ENCODE measurements at places on chromosomes 5 and 9.

- DNase-seq = peak; percentile 64
These were observed 117.8 kb upstream of the SPIN1 start for GRCh38 chr9:88270413-88270812.

DNA sequence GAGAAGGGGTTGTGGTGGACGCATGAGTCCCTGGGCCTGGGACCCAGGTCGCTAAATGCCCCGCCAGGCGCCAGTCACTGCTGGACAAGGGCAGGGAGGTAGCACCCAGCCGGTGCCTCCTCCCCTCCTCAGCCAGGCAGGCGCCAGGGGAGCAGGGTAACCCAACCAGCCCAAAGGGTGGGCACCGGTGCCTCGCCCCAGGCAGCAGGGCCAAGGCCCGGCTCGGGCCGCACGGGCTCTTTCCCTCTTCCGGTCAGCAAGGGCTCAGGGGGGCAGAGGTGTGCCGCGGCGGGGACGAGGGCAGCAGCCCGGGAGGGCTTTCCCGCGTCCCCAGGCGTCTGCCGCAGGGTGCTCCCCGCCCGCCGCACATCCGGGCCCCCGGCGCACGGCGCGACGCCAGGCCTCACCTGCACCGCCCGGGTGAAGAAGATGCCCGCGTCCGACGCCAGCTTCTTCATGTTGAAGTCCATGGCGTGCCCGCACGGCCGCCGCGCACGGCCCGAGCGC is 393 bp downstream of the SH3GLB2 start:
- no peak for DNase-seq

GRCh38 chr9:74653410-74654080 is 156.4 kb downstream of the RORB start:
- DNase-seq = no peak

DNA sequence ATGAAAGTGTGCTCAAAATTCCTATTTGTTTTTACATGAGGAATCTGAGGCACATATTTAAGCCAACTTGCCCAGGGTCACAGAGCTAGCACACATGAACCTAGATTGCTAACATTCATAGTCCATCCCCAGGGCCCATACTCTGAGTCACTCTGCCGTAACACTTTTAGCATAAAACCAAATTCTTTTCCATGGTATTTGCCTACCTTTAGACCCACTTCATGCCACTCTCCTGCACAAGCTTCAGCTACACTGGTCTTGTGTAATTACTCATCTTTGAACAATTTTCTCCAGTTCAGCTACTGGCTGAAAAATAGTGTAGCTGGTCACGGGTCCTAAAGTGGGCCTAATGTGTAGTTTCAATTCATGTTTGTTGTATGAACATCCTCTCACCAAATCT is 200.7 kb downstream of the SLC12A2 start:
- DNase-seq = no peak

DNA sequence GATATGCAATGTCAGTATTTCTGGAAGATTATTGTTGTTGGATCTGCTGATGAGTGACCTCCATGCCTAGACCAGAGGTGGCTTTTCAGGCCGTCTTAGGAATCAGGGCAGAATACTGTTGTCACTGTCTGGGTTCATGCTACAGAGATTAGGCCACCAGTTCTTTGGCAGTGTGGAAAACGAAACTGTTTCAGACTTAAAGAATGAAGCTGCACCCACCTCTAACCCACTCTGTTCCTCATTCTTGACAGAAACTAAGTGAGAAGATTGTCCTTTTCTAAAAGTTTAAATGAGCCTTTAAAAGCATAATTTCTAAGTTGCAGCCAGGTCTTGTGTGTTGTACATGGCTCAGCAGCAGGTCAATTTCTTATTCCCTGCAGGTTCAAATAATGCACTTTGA is 444.3 kb downstream of the ENC1 start:
- DNase-seq = no peak

DNA sequence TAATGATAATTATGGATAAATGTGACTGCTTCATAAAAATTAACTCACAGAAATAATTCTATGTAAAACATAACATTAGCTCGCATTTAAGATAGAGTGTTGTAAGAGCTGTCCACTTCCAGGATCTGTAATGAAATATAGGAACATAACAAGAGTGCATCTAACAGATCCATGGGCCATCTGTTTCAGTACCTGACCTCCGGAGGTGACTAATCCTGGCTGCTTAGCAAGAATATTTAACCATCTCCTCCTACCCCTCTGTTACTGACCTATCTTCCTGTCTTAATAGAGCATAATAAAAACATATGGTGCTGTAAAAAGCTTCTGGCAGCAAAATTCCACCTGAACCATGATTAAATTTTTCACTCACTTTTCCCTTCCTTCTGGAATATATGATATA is 7.1 kb downstream of the PLCXD3 start:
- no peak for DNase-seq

DNA sequence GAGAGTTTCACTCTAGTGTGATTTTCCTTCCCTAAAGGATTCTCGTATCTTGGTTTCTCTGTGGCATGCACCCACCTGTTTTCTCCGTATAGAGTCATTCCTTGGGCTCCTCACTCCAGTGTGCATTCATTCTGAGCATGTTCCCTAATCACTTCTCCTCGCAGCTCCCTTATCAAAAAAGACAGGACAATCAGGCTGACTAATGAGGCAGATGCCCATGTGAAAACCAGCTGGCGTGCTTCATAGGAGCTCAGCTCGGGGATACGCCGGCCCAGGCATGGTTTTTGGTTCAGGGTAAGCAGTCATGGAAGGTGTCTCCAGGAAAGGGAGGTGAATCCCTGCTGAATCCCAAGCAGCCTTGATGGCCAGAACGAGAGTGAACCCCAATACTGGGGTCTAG is 41.2 kb upstream of the INSYN2B start:
- no peak for DNase-seq

- DNase-seq = peak; percentile 67
These were observed 8.2 kb downstream of the GALNT10 start for GRCh38 chr5:154198611-154199230.

DNA sequence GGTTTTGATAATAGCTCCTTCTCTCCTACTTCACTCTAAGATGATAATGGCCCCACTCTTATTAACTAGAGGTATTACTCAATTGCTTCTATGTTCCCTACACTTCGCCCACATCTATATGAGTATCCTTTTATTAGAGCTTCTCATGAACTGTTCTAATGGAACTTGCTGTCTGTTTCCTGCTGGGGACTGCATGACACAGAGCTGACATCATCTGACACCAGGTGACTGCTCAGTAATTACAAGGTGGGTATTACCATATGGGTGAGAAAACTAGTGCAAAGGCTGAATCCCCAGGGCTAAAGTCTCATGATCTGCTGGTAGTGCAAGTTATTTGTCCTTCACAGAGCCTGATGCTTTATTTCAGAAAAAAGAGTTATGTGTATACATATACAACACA is 146.2 kb upstream of the PLCXD3 start:
- peak; percentile 6 for DNase-seq

- no peak for DNase-seq
These were observed 136.7 kb downstream of the GCNT1 start for GRCh38 chr9:76595645-76596044.

- DNase-seq = no peak
These were observed 112.2 kb downstream of the MVB12B start for GRCh38 chr9:126438741-126439401.

GRCh38 chr5:96655506-96655905 is 6.7 kb upstream of the CAST start:
- peak; percentile 49 for DNase-seq

DNA sequence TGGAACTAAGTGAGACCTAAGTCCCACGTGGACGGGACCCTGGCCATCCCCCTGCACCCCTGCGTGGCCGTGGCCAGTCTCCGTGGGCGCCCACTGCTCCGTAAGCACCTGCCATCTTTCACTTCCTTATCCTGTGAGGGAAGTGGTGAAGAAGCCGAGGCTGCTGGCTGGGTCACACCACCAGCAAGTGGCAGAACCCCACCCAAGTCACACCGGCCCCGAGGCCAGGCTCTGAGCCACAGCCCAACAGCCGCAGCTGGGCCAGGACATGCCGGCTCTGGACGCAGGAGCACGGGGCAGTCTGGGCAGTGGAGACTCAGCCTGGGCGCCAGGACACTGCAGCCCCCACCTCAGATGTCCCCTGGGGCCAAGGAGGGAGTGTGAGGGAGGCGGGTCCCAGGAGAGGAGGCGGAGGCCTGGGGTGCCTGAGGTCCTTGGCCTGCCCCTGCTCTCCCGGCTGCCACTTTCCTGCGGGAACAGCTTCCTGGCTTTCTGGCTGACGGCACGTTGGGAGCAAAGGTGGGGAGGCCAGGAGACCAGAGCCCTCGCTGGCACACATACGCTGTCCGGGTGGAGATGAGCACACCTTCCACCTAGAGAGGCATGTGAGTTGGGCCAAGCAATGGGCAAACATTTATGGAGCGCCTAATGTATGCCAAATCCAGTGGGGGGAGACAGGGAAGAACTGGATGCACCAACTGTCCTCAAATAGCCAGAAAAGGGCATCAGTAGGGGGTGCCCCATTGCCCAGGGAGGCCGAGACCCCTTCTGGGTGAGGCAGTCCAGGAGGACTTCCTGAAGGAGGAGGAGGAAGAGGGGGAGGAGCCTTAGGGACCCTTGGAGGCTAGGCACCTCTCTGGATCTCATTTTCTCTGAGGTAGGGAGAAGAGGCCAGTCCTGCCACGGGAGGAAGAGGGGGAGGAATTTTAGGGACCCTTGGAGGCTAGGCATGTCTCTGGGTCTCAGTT is 43.9 kb upstream of the EGFL7 start:
- no peak for DNase-seq

GRCh38 chr5:113387844-113388243 is 46.9 kb downstream of the TSSK1B start:
- no peak for DNase-seq

GRCh38 chr9:131799177-131799823 is 59.4 kb upstream of the RAPGEF1 start:
- DNase-seq = no peak

DNA sequence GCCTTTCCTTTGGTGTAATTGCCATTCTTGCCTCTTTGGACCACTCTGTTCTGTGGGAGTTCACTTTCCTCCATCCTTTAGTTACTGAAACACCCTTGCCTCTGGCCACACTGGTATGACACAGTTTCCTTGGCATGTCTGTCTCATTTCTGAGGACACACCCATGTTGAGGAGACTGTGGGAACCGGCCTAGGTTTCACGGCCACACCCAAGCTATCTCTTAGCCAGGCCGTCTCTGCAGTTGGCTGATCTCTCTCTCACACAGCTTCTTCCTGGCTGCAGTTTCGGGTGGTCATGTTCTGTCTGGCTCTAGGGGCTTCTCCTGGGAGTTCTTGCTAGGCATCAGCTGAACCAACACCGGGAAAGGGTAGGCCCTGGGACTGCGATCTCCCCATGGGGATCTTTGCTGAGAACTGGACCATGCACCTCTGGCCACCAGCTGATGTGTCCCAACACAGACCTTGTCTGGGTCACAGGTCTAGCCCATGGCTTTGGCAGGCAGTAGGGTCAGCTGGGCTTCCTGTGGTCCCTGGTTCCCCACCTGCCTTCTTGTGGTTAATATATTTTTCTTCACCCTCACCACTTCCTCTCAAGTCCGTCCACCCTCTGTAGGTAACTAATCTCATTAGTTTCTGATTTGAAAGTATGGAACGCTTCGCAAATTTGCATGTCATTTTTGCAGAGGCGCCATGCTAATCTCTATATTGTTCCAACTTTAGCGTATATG is 24.9 kb downstream of the ARHGEF37 start:
- peak; percentile 97 for DNase-seq

DNA sequence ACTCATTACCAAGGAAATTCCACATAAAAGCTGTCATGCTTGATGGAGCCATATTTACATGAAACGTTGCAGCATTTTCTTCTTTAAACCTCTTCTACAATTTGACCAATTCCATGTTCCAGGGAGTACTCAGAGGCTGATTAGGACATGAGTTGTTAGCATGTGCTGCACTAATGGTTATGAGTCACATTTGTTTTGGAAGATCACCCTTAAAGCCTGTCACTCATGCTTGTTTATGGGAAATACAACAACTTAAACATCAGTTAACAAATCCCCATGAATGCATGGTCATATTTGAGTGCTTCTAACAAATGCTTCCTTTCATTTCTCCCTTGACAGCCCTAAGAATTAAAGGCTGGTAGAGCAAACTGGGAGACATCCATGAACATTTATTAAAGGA is 156.1 kb downstream of the GHR start:
- DNase-seq = peak; percentile 47

- DNase-seq = peak; percentile 91
These were observed 81.8 kb downstream of the SEMA6A start for GRCh38 chr5:116492776-116493175.

DNA sequence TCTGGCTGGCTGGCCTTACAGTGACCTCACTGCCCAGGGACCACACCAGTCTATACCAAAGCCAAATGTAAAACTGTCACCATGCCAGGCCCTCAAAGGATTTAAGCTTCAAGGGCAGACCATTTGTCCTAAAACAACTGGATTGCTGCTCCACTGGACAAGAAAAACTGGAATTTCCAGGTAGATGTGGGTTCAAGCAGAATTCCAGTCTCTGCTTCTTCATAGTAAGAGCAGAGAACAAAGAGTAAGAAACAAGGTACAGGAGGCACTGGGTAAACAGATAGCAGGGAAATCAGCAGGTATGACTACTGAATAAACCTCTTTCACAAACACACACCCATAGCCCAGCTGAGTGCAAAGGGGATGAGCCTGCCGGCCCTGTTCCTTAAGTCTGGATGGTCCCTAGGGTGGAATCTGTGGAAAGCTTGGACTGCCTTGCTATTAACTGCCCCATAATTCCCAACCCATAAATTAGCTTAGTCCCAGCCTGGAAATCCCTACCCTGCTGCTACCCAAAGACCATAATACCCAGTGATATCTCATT is 5.5 kb downstream of the B4GALT1 start:
- DNase-seq = peak; percentile 83

GRCh38 chr5:142749321-142749720 is 20.9 kb upstream of the ARHGAP26 start:
- DNase-seq = peak; percentile 59

GRCh38 chr5:58963361-58963760 is 380.5 kb downstream of the RAB3C start:
- DNase-seq = no peak

DNA sequence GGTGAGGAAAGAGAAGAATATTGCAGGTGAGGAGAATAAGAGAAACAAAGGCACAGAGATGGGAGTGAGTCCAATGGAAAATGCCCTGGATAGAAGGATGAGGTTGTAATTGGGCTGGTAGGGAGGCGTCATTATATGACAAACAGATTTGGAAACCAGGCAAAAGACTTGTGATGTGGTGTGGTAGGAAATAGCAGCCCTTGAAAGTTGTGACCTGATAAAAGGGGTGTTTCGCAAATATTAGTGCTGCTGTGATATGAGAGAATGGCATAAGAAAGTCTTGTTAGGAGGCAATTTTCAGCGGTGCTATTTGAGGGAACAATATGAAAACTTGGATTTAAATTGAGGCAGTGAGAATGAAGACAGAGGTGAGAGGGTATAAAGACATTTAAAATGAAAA is 217.5 kb upstream of the ACTBL2 start:
- DNase-seq = no peak

DNA sequence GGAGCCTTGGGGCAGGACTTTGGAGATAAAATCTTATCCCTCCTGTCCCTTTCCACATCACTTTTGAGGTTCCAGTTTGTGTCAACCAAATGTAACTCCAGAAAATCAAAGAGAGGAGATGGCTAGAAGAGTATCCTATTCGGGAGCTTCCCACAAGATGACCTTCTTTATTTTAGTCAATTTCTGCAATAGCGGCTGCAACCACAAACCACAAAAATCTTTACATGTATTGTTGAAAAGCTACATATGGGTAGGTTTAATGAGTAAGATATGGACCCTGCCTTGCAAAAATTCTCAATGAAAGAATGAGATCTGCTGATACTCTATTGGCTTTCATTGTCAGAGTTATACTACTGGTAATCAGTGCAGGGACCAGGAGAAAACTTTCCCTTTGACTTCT is 92.2 kb upstream of the MAMDC2 start:
- peak; percentile 17 for DNase-seq

- DNase-seq = peak; percentile 77
These were observed 45.5 kb upstream of the CDC42SE2 start for GRCh38 chr5:131218392-131218791.

All from foreskin keratinocyte (primary cell).